ENCODE measurements at places on chromosomes 12 and 14.

GRCh38 chr12:41466300-41466699 lies 278.2 kb downstream of the PDZRN4 start:
- DNase-seq, result no peak

DNA sequence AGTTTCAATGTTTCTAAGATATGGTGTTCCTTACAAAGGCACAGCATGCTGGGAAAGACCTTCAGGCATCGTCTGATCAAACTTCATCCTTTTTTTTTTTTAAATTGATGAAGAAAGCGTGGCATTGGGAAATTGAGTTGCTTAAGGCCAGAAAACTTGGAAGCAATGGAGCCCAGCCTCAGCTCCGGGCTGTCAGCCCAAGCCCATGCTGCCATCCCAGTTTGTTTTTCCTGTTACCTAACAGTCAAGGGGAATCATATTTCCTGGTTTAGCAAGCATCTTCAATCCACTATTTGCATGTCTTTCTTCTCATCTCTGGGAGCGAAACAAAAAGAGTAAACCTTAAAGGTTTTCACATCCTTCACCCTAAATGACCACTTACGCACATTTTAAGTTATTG lies 200.2 kb downstream of the CHST11 start:
- DNase-seq, result no peak

- DNase-seq, result no peak
Measured at GRCh38 chr12:76033081-76034011, 1.8 kb upstream of the PHLDA1 start.

- DNase-seq, result no peak
Measured at GRCh38 chr12:22477166-22477893, 67.0 kb downstream of the C2CD5 start.

GRCh38 chr14:102333390-102333789 lies 13.8 kb downstream of the ZNF839 start:
- no peak for DNase-seq

- no peak for DNase-seq
Measured at GRCh38 chr12:115268451-115268850, 584.5 kb upstream of the TBX3 start.

- no peak for DNase-seq
Measured at GRCh38 chr12:112303004-112303403, 79.2 kb downstream of the HECTD4 start.

- DNase-seq, result no peak
Measured at GRCh38 chr14:66135831-66136230, 350.3 kb upstream of the CCDC196 start.

DNA sequence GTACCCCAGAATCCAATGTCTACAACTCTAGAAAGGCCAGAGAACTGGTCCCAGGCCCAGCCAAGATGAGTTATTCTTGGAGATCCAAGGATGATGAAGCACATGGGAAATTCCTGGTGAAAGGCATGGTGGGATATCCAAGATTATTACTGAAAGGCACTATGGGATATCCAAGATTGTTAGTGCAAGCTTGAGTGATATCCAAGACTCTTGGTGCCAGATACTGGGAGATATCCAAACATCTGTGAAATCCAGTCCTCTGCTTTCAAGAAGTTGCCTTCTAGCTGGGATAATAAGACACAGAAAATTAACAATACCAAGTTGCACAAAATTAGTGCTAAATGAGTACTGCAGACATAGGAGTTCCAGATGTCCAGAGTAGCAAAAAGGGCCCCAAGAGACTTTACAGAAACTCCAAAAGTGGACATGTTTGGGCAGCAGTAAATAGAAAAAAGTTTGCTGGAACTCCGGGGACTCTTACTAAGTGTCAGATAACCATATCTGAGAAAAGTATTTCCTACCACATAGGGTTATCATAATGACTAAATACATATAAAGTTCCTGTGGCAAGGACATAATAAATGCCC lies 34.6 kb downstream of the PHLDA1 start:
- no peak for DNase-seq

DNA sequence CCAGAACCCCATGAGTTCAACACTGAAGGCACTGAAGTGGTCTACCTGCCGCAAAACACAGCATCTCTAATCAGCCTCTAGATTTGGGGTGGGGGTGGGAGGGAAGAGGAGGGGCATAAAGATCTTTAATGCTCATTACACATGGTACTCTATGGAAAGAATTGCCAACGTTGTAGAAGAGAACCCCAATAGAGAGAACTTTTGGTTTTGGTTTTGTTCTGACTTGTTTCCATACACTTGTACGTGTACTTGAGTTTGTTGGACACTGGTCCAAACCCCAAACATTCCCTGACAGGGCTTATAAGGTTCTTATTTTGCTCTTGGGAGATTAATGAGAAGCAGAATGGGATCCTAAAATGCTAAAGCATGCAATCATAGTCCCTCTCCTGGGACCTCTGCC lies 31.0 kb downstream of the GNPTAB start:
- no peak for DNase-seq

DNA sequence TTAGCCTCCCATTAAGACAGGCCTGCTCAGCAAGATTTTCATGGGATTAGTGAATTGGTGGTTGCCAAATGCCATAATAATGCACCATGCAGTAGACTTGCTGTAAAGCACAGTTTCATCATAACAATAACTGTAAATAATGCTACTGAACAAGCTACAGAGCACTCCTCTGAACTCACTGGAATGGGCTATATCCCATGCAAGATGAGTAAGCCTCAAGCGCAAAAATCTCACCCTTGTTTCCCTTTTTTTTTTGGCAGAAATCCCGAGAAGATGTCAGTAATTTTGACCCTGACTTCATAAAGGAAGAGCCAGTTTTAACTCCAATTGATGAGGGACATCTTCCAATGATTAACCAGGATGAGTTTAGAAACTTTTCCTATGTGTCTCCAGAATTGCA lies 145.9 kb upstream of the HIF1A start:
- DNase-seq, result no peak

- DNase-seq, result no peak
Measured at GRCh38 chr14:100100032-100100703, 34.9 kb downstream of the EVL start.

GRCh38 chr14:35944847-35945246 lies 118.7 kb downstream of the BRMS1L start:
- DNase-seq, result no peak

GRCh38 chr14:79436335-79436734 lies 775.0 kb downstream of the DIO2 start:
- DNase-seq, result no peak

GRCh38 chr14:68968051-68968450 lies 11.1 kb downstream of the ACTN1 start:
- peak; percentile 79 for DNase-seq

DNA sequence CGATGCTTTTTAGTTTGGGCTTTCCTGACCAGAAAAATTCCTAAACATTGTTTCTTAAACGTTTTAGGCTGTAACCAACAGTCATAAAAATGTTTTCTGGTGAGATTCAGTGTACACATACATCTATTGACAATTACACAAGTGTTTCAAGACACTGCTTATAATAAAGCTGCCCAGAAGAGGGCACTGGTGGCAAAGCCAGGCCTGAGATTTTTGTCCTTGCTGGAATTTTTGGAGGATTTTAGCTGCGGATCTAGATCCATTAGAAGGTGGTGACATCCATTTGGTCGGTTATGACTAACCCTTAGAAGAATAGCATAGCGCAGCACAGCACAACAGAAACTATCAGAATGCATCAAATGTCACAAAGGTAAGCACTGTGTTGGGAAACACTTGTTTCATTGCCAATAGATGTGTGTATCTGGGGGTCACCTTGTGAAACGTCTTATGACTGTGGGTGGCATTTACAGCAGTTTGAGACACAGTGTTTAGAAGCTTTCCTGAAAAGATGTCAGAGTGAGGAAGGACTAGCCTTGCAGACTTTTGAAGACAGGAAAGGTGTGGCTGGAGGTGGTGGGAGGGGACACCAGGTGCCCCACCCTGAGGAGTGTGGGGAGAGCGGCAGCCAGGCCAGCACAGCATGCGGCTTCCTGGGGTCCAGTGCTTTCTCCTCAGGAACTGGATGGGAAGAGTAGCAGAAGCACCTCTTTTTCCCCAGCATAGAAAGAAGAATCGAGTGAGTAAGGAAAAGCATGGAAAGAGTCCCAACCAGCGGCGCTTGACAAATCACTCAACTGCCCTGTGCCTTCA lies 54.7 kb upstream of the FKBP4 start:
- no peak for DNase-seq

GRCh38 chr12:6541371-6542165 lies 7.3 kb downstream of the GAPDH start:
- DNase-seq, result no peak

DNA sequence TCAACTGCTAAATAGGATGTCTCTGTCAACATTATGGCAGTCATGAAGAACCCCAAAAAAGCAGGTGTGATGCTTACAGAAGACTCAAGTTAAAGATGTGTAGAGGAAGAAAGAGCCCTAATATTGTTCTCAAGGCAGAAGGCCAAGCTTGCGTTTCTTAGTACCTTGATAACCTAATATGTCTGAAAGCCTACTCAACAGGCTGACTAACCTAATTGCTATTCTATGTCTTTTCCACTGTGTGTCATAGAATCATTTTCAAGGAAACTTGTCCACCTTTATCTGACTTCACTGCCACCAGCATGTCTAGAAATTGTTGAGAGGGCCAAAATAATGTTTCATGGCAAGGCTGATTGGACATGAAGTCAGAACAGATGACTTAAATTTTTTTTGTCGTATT lies 373.2 kb downstream of the BTG1 start:
- no peak for DNase-seq

DNA sequence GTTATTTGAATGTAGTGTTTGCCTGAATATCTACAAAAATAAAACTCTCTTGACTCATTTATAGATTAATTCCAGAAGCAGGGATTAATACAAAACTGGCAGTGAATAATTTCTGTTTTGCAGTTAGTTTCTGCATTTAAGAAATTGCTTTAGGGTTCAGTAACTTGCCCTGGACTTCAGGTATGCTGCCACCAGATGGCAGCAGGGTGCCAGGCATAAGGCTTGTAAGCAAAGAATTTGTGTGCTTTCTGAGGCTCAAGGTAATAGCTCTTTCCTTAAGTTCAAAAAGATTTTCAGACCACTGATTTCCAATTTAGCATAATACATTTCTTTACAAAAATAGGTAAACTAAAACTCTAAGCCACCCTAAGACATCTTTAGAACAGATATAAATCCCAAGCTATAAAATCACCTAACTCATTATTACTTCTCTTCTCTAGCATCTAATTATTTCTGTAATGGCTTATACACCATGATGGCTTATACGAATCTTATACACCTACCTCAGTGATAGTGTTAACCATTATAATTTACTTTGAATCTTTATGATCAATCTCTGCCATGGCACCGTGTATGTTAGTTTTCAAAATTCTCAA lies 398.3 kb downstream of the APAF1 start:
- DNase-seq, result no peak

DNA sequence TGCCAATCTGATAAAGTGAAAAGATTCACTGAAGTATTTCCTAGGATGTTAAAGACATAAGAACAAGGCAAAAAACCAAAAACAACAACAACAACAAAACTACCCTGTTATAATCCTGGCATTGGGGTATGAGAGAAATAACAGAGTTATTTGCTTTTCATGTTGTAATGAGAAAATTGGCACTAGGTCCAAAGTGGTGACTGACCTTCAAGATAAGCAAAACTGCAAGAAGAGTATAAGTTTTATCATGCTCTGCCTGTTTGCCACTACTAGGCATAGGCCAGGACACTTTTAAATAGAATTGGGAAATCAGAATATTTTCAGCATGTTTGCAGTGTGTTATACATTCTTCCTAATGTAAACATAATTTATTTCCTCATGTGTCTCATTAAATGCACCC lies 140.1 kb upstream of the CPM start:
- DNase-seq, result no peak

- DNase-seq, result no peak
Measured at GRCh38 chr12:58804749-58805148, 115.6 kb downstream of the LRIG3 start.

- DNase-seq, result no peak
Measured at GRCh38 chr12:110600254-110600653, 13.7 kb upstream of the TCTN1 start.

DNA sequence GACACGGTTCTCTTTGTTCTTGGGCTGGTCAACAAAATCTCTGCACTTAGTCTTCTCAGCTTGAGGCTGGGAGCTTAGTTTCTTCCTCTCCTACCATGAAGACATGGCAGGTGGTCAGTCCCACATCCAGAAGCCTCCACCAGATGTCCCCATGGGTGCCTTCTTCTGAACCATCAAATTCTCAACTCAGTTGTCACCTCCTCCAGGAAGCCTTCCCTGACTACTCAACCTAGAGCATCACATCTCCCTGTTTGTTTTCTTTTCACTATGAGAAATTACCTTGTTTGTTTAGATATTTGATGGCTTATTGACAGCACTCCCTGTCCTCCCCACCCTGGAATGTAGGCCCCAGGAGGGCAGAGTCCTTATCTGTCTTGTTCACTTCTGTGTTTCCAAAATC lies 84.4 kb downstream of the TBX5 start:
- DNase-seq, result no peak

GRCh38 chr12:112350593-112351592 lies 31.3 kb downstream of the HECTD4 start:
- DNase-seq, result no peak

Measured in naive thymus-derived CD8-positive, alpha-beta T cell (primary cell).